Activated naive CD4-positive, alpha-beta T cell (primary cell): ENCODE measurements at places on chromosomes 11 and 22.

GRCh38 chr11:9775398-9775779, 111.5 kb downstream of the SWAP70 start:
- DNase-seq: no peak

- DNase-seq: no peak
These were observed 286.6 kb downstream of the BRD1 start for GRCh38 chr22:49540913-49541692.

GRCh38 chr22:25875461-25875860, 133.5 kb downstream of the MYO18B start:
- no peak for DNase-seq

- DNase-seq: no peak
These were observed 5.4 kb downstream of the SPINDOC start for GRCh38 chr11:63818609-63819008.

DNA sequence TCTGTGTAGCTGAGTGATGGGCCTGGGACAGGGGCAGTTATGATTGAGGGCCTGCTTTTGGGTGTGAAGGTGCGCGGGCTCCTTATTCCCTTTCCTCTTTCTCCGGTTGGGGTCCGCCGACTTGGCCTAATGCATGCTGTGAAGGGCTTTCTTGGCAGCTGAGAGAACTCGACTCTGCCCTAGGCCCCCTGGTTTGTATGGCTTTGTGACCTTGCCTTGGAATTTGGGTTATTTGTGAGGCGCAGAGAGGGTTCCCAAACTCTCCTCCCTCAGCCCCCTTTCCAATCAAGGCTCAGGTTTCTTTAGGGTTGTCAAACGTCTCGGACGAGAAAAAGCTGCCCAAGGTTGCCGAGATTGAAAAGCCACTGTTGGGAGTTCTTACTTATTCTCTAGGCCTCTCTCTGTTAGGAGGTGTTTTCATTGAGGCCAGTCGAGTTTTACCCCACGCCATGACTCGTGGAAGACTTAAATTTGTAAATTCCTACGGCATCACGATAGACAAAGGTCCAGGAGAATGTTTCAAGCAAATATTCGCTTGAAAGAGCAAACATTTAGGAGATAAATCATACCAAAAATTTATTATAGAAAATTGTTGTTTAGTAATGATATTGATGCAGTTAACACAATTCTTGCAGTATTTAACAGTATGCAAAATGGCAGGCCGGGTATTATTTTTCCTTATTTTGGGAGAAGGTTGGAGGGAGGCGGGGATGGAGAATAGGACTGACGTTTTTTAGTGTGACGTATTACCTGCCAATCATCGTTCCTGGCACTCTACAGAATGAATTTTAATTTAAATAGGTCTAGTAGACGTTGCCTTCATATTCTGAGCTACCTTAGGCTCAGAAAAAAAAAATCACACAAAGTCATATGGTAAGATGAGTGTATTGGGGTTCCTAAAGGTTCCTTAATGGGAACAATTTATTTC, 689 bp downstream of the PDHX start:
- no peak for DNase-seq

- DNase-seq: no peak
These were observed 39.5 kb downstream of the CTNND1 start for GRCh38 chr11:57801183-57801485.

GRCh38 chr11:107457205-107457557, 444 bp downstream of the CWF19L2 start:
- DNase-seq: no peak

- no peak for DNase-seq
These were observed 9.7 kb downstream of the GAL3ST1 start for GRCh38 chr22:30564761-30565119.
